ENCODE measurements at places on chromosomes 6 and 20.

GRCh38 chr6:99613705-99614429 lies 7.2 kb downstream of the PRDM13 start:
- DNase-seq = peak; percentile 36

- no peak for DNase-seq
These were observed 98.9 kb downstream of the PDSS2 start for GRCh38 chr6:107360476-107360875.

DNA sequence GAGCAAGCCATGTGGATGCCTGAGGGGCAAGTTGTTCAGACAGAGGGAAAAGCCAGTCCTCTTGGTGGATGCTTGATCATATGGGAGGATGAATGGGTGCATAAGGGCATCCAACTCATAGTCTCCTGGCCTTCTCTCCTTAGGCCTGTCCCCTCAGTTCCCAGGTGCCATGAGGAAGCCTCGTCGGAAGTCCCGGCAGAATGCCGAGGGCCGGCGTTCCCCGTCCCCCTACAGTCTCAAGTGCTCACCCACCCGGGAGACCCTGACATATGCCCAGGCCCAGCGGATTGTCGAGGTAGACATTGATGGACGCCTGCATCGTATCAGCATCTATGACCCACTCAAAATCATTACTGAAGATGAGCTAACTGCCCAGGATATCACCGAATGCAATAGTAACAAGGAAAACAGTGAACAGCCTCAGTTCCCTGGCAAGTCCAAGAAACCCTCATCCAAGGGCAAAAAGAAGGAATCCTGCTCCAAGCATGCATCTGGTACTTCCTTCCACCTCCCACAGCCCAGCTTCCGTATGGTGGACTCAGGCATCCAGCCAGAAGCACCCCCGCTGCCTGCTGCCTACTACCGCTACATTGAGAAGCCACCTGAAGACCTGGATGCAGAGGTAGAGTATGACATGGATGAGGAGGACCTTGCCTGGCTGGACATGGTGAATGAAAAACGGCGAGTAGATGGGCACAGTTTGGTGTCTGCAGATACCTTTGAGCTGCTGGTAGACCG lies 3.8 kb downstream of the BRPF3 start:
- DNase-seq = no peak

DNA sequence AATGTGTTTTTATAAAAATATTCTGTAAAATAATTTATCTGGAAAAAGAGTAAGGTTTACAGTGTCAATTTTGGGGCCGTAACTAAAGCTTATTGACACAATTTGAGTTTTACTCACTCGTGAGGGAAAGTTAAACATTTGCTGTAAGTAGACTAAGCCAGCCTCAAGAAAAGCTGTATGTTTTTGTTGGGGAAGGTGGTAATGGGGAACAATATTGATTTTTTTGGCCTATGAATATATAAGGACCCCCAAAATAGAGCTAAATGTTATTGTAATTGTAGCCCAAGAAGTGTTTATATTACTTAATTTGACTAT lies 1.4 kb downstream of the SENP6 start:
- no peak for DNase-seq

DNA sequence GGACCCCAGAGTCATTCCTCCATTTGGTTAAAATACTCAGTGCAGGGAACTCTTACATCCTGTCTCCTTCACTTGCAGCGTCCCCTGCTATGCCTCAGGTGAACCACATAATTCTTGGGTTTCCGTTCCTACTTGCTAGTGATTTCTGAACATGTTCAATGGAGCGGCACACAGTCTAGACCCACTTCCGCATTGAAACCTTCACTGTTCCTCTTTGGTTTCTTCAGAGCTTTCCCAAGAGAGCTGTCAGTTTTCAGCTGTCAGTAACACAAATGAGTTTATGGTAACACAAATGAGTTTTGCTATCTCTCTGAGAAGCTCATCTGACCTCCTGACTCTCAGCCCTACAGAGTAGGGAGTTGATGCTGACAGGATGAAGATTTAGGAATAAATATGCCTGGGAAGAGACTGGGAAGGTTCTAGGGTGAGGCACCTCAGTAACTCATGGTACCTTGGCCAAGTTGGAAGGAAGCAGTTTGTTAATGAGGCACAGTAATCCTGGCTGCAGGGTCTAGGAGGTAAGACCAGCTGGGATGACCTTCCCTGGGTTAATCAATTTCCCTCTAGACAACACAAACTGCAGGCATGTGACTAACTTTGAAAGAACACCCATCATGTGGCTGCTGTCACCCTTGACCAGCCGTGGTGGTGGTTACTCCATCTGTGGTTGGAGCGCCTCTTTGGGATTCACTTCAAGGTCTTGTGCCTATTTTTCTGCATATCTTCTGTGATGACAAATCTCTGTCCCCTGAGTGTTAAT lies 5.4 kb downstream of the SYS1 start:
- no peak for DNase-seq
